Left renal cortex interstitium (tissue), 4 donors: ENCODE measurements at places on chromosomes 3 and 15.

- no peak for DNase-seq
Measured at GRCh38 chr15:88719654-88720053, 80.8 kb downstream of the ISG20 start.

DNA sequence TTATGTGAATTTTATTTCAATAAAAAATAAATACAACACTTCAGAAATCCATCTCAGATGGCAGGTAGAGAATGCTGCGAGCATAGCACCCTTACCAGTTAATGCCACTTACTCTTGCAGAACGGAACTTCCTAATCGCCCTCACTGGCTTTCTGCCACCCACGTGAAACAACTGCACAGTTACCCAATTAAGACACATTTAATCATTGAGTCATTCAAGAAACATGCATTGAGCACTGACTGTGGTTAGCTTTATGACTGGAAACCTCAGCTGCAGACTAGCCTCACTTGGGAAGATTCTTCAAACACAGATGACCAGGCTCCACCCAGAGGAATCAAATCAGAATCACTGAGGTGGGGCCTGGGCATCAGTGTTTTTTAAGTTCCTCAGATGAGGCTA lies 5.6 kb upstream of the MFGE8 start:
- DNase-seq, result no peak

- no peak for DNase-seq
Measured at GRCh38 chr3:139629033-139629432, 48.7 kb downstream of the NMNAT3 start.

DNA sequence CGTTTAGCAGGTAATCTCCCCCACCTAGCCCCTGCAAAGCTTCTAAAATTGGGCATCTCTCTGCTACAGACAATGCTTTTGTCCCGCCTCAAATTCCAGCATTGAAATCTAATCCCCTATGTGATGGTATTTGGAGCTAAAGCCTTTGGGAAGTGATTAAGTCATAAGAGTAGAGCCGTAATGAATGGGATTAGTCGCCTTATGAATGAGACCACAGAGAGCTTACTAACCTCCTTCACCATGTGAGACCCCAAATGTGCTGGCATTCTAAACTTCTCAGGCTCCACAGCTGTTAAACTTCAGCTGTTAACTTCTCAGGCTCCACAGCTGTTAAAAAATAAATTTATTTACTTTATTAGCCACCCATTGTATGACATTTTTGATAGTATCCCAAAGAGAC lies 374.2 kb upstream of the BCHE start:
- DNase-seq, result no peak

DNA sequence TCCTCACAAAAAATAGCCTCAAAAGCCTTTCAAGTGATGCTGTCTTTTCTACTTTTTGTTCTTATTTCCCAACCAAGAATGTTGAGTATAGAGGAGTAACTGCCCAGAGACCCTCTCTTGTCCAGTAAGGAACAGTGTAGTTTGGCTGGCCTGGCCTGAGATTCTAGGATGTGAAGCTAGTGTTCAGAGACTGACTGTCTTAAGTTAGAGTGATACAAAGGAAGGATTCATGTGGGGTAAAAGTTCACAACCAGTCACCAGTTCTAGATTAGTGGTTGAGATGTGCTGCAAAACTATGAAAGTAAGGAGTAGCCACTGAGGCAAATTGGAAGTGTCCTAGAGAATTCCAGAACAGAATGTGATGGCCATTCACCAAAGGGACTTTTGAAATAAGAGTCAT lies 49.1 kb downstream of the RSRC1 start:
- no peak for DNase-seq

- no peak for DNase-seq
Measured at GRCh38 chr3:27208961-27209616, 160.1 kb downstream of the NEK10 start.

GRCh38 chr3:188529228-188529627 lies 375.3 kb downstream of the LPP start:
- DNase-seq, result no peak

DNA sequence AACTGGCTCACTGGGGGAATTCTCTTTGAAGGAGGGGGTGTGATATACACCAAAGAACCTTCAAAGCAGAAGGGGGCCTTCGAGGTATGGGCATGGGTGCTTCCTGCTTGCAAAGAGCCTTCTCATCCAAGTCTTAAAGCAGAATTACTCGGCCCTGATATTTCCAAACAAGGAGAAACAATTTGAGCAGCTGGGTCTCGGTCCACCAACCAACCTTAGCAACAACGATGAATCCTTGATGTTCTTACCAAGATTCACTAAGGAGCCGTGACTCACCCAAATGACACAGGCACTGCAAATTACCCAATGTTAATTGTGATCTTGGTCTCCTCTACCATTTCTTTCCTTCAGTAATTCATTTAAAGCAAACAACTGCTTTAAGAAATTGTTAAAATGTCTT lies 7.7 kb downstream of the HOMER2 start:
- no peak for DNase-seq

GRCh38 chr3:8438507-8439079 lies 63.0 kb upstream of the LMCD1 start:
- DNase-seq, result no peak

GRCh38 chr3:49554633-49555265 lies 472 bp downstream of the BSN start:
- no peak for DNase-seq

GRCh38 chr3:147736226-147736625 lies 327.1 kb downstream of the ZIC1 start:
- no peak for DNase-seq

- no peak for DNase-seq
Measured at GRCh38 chr3:52087731-52088130, 31.4 kb upstream of the DUSP7 start.

DNA sequence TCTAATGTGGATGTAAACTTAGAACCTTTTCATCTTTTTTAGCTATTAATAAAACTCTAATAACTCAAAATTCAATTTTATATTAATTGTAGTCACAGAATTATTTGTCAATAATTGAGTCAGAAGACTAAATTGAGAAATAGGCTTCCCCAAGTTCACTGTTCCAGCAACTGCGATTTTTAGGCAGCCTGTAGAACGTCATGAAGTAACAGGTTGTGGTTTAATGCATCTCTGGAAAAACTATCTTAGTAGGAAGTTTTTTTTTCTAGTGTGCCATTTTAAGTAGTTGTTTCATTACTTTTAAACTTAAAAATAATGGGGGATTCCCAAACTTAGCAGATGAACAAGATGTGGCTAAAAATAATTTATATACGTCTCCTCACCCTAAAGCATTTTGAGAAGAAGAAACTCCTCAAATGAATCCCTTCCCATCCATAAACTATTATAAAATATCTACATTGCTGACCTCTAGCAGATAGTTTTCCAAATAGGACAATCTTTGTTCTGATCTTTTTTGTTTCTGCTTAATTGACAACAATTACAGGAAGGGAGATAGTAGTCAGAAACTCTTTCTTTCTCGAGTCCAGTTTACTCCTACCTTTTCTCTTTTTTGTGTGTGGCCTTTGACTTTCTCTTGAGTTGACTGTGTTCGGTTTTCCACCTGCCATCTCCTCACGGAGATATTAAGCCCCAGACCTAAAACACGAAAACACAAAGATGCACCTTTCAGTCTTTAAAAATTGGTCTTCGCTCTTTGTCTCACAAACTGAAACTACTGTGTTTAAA lies 43.1 kb downstream of the LRCH3 start:
- no peak for DNase-seq

GRCh38 chr3:150409512-150410310 lies 1.6 kb downstream of the TSC22D2 start:
- no peak for DNase-seq

DNA sequence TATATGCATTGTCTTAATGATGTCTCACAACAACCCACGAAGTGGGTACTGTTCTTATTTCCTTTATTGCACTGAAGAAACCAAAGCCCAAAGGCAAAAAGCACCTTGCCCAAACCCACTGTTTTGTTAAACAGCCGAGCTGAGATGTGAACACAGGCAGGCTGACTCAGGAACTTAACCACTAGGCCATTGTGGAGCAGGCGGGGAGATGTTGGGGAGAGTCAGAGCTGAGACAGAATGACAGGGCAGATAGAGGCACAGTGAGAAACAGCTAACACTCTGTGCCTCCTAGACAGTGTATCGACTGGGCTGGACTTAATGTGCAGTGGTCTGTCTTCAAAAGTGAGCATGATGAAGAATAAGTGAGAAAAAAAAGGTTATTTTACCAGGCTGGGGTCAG lies 56.5 kb downstream of the RPLP1 start:
- no peak for DNase-seq

DNA sequence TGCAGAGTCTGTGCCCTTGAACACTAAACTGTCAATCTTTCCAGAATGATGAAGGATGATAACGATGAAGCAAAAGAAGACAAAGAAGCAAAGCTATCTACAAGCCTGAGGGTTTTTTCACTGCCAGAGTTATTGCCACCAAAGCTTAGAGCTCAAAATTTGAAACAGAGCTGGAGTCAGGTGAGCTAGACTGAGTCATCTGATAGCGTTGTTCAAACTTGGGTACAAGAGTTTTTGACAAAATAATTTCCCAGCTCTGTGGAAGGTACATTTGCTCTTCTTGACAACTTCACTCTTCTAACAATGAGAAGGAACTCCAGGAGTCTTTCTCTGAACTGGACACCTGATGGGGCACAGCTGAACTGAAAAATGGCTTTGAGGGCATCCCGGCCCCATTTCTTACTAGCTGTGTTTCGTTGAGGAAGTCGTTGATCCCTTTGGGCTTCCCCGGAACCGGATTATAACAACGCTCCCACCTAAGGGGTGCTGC lies 715 bp downstream of the MCCC1 start:
- DNase-seq, result no peak

DNA sequence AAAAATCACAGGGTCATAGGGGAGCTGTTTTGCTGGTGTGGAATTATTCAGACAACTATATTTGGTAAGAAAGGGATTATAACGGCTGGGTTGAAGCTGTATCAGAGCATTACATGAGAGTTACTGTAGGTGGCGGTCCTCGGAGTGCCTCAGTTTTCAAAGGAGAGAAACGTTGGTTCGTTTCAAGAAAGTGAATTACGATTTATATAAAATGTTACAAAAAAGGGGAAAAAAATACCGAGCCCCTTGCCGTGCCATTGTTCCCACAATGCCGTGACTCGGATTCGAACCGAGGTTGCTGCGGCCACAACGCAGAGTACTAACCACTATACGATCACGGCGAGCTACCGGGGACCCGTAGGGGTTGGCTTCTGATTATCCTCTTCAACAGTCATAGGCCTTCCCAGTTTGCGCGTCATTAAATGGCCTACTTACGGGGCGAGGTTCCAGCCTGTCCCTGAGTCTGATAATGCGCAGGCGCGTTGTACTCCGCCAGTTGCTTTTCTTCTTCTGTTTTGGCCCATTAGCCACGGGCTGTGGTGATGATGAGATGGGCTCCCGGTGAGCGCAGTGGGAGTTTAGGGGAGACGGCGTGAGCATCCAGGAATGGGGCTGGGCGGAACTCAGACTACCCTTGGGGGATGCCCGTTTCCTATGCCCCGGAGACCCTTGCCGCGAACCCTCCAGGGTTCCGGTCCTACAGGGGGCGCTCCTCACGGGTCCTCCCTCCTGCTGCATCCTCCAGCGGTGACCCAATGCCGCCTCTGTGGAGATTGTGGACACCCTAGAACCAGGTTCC lies 10.8 kb upstream of the SHF start:
- peak; percentile 99 for DNase-seq

GRCh38 chr3:71304684-71305083 lies 278.8 kb downstream of the FOXP1 start:
- no peak for DNase-seq

- no peak for DNase-seq
Measured at GRCh38 chr3:38137615-38138348, 679 bp upstream of the MYD88 start.

- DNase-seq, result no peak
Measured at GRCh38 chr3:36379872-36380220, 458 bp upstream of the STAC start.

- DNase-seq, result no peak
Measured at GRCh38 chr3:13024765-13025065, 48.5 kb downstream of the IQSEC1 start.

GRCh38 chr3:132966374-132966773 lies 71.8 kb upstream of the TMEM108 start:
- DNase-seq, result no peak

- no peak for DNase-seq
Measured at GRCh38 chr3:72347819-72348319, 500.4 kb downstream of the SHQ1 start.

GRCh38 chr15:96035091-96035490 lies 295.4 kb upstream of the NR2F2 start:
- no peak for DNase-seq

- DNase-seq, result peak; percentile 35
Measured at GRCh38 chr15:97728791-97729190, 231.7 kb upstream of the ARRDC4 start.

DNA sequence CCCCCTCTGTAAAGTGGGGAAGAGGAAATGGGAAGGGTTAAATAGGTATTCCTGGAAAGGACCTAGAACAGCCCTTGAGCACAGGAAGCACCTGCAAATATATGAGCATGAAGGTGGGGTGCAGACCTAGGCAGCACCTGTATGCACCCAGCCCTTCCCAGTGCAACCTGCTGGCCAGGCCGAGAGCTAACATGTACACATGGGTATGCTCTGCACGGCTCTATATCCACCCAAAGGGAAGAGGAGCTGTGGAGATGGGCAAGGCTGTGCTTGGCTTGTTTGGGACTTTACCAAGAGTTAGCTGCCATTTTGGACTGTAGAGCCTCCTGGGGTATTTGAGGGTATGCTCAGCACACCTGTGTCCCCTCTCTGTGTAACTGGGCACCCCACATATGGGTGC lies 171.2 kb downstream of the KLF13 start:
- no peak for DNase-seq

DNA sequence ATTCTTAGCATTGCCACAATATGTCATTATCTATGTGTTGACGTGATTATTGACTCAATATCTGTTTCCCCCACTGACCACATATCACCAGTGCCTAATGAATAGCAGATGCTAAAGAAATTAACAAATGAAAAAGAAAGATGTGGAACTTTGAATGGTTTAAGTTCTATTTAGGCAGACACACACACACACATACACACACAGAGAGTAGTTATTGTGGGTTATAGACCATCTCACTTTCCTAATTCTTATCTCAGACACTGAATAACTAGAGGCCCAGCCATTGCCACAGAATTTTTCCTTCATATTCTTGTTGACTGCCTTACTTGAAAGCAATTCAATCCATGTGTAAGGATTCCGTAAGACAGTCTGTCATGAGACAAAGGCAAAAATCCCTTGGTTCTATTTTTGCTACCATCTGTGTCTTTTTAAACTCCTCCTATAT lies 61.9 kb upstream of the PHLDB2 start:
- DNase-seq, result no peak

GRCh38 chr3:179608931-179609720 lies 4.5 kb downstream of the NDUFB5 start:
- DNase-seq, result no peak

DNA sequence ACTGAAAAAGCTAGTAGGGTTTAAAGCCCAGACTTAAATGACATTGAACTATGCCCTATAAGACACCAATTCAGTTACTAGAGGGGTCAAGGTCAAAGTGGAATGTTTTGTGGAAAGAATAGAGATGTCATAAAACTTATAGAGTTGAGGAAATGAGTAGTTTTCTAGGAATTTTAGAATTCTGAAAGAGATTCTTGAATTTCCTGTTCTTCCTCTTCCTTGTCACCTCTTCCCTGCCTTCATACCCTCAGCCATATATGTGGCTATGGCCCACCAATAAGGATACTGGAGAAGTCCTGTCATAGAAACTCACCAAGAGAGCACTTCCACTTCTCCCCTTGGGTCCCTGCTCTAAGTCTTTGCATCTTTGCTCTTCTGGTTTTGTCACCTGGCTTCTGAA lies 104.9 kb upstream of the TGFBR2 start:
- DNase-seq, result no peak

GRCh38 chr3:194686816-194687637 lies 1.3 kb downstream of the FAM43A start:
- DNase-seq, result no peak
